ENCODE measurements at places on chromosomes 7 and 10.

- DNase-seq: no peak
Measured at GRCh38 chr10:11468126-11468742, 143.2 kb downstream of the USP6NL start.

DNA sequence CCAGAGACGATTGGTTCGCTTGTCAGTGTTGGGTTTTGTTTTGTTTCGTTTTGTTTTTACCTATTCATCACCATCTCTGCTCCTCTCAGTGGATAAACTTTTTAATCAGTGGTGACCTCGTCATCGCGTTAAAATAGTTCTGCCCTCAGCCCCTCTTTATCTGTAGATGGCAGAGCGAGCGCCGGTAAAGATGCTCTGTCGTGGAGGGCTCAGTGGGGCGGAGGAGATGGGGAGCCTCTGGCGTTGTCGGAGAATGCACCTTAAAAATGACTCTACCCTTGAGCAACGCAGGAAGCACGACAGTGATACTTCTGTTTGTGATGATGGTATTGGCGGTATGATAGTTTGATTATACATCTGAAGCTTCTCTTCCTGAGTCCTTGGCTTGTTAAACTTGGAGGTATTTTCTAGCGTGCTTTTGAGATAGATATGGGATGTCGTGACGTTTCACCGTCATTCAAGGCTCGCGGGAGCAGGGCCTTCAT is 554 bp downstream of the CSGALNACT2 start:
- peak; percentile 29 for DNase-seq

DNA sequence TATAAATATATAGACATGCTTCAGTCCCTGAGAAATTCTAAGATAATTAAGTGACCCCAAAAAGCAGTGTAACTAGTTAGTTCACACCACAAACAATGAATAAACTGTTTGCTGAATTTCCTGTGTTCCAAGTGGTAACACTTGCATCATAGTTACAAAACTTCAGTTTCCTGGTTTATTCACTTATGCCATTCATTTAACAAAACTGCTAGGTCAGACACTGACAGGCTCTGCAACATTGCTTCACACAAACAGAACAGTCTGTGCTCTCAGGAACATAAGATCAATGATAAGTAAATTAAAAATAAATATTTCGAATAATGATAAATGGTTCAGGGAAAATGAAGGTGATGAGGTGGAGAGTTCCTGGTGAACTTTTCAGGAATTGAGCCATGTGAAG is 133.3 kb upstream of the NAMPT start:
- no peak for DNase-seq

DNA sequence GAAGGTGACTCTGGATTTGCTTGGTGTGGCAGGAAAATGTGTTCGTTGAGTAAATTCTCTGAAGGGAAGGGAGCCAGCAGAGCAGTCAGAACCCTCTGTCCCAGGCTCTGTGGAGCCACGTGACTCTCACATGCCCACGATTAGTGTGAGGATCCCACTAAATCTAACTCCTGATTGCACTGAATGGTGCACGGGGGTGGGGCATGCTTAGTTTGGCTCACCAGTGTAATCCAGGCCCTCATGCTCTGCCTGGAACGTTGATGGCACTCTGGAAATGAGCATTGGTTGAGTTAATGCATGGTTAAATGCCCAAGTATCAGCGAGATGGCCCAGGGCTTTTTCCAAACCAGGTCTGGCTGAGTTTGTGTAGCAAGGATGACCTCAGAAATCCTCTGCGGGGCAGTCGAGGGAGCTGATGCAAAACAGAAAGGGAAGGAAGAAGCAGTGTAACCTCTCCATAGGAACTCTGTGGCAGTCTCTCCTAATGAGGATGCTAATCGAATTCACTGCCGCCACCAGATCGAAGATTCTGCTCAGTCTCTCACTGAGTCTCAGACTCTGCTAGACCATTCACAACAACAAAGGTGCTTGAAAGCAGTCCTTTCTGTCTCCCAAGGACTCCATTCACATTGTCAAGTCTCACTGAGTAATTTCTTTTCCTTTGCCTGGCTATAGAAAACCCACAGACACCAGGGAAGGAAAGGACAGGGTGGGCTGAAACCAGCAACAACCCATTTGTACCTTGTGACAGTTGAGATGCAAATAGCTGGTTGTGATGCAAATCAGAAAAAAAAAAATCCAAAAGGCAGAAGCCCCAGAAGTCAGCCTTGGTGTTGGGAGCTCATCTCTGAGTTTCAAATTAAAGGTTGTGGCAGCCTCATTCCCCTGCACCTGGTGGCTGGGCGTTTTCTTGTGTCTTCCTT is 98.1 kb downstream of the C10orf105 start:
- peak; percentile 96 for DNase-seq
